Lung (tissue), 17 donors: ENCODE measurements at places on chromosomes 3 and 15. TPM values are rescaled to one million over a fixed set of nuclear protein-coding genes. Genes with fewer than 3 reads are reported as not detected.

ARL14 gene
- polyA plus RNA-seq: 0.09 TPM

LRRK1 gene
- 7.5 TPM for polyA plus RNA-seq

FAM3D gene
- polyA plus RNA-seq: 15.1 TPM

SLC27A2 gene
- polyA plus RNA-seq: 4.5 TPM

NRROS gene
- 16.3 TPM for polyA plus RNA-seq

SUMF1 gene
- 27.5 TPM for polyA plus RNA-seq

PODXL2 gene
- 3.1 TPM for polyA plus RNA-seq

SCN5A gene
- 0.06 TPM for polyA plus RNA-seq

GCNT3 gene
- polyA plus RNA-seq: 0.85 TPM

PLA2G4D gene
- 0.31 TPM for polyA plus RNA-seq

UBE2Q2 gene
- 15.5 TPM for polyA plus RNA-seq

SIDT1 gene
- 4.1 TPM for polyA plus RNA-seq

ALPK3 gene
- polyA plus RNA-seq: 4.2 TPM

CCNB2 gene
- polyA plus RNA-seq: 2.4 TPM

ARHGAP11A gene
- polyA plus RNA-seq: 1.4 TPM

PTH1R gene
- polyA plus RNA-seq: 29.7 TPM

CYP8B1 gene
- polyA plus RNA-seq: 0.01 TPM

ATR gene
- 9.0 TPM for polyA plus RNA-seq

ESYT3 gene
- polyA plus RNA-seq: 5.7 TPM
